ENCODE measurements at places on chromosomes 3 and 15.
A peak's percentile ranks its signal among the peaks of the same experiment; 100 is the strongest.

DNA sequence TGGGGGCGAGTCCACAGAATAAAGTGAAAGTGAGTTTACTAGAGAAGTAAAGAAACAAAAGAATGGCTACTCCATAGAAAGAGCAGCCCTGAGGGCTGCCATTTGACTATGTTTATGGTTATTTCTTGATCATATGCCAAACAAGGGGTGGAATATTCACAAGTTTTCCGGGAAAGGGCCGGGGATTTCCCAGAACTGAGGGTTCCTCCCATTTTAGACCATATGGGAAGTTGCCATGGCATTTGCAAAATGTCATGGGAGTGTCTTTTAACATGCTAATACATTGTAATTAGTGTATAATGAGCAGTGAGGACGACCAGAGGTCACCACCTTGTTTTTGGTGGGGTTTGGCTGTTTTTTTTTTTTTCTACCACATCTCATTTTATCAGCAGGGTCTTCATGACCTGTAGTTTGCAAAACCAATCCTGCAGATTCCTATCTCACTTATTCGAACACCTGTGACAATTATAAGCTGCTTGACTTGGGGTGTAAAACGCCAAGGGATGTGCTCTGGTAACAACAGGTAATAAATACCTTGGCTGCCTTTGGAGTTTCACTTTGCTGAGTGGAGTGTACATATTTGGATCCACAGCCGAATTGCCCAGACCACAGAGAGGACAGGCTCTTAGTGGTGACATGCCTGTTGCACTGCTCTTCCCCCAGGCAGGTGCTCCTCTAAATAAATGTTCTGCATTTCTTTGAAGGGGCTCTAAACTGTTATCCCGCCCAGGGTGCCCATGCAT is 43.6 kb downstream of the C2CD4B start:
- no peak for DNase-seq

DNA sequence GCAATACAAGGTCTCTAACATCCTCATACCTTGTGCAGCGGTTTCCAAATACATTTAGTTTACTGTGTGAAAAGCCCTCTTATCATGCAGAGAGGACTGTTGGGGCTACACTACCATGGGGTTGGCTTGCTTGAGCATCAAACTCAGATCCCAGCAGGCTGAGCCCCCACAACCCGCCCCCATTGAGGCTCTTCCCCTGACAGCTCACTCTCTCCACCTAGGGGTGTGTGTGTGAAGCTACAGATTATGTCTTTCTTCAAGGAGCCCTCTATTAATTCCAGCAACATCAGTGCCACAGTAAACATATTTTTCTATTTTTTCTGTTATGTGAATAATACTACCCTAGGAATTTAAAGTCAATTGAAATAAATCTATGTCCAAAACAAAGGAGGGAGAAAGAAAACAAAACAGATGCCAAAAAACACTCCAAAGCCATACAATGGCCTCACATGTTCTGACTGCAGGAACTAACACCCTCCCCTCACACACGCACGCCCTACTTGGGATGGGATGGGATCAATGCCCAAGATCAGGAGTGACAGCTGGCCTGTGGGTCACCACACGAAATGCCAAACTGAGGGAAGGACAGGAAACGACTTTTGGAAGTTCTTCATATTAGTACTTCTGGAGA is 14.7 kb downstream of the TM4SF4 start:
- DNase-seq = no peak

DNA sequence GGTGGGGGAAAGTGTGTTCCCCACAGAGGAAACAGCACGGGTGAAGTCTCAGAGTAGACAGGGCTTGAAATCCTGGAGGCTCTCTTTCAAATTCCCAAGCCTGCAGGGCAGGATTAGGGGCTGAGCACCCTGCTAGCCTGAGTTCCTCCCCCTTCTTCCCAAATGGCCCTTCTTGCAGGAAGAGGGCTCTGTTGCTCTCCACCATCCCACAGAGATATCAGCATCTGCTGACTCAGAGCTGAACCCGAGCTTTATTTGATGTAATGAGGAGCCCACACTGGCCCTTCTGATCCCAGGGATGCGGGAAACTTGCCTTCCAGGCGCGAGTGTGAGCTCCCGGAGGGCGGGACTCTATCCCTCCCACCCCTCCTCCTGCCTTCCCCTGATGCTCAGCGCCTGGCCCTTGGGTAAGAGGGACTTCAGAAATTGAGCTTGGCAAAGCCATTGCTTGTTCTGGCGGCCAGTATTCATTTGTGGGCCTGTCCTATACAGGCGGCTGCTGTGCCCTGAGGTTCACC is 1.4 kb upstream of the STRA6 start:
- no peak for DNase-seq

DNA sequence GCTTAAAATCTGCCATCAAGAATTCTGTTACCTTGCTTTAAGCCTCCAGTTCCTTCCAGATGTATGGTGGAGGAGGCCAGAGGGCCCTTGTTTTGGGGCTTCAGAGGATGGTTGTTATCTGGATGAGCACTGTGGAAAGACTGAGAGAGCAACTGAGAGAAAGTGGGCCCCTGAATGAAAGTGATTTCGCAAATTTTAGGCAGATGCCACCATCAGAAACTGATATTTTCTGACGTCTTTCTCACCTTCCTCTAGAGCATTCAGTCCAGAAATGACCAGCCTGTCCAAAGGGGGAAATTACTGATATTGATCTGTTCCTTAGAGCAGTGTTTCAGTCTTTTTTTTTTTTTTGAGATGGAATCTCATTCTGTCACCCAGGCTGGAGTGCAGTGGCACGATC is 13.4 kb downstream of the B3GNT5 start:
- no peak for DNase-seq

DNA sequence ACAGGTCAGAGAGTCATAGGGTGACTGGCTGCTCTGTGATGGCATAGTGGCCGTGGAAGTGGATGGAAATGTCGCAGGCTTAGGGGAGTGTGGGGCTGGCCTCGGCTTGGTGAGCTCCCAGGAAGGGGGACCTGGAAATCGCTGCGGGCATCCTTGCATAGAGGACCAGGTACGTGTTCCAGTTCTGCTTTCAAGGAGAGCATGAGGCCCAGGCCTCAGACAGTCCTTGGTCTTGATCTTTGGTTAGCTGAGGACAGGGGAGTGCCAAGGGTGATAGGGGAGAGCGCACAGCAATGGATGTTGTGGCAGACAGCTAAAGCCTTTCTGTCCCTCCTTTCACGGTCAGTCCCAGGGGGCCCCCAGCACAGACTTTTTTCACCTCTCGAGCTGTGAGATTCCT is 110.5 kb downstream of the SNRPN start:
- no peak for DNase-seq

DNA sequence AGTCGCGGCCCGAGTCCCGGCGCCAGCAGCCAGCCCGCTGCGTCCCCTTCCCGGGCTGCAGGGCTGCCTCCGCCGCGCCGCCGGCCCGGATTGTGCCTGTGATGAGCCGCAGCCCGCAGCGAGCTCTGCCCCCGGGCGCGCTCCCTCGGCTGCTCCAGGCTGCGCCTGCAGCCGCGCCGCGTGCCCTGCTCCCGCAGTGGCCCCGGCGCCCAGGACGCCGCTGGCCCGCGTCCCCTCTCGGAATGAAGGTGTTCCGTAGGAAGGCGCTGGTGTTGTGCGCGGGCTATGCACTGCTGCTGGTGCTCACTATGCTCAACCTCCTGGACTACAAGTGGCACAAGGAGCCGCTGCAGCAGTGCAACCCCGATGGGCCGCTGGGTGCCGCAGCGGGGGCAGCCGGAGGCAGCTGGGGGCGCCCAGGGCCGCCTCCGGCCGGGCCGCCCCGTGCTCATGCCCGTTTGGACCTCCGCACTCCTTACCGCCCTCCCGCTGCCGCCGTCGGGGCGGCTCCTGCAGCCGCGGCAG is 1.2 kb downstream of the CHST2 start:
- peak; percentile 23 for DNase-seq

GRCh38 chr3:14570864-14571263 is 30.7 kb upstream of the GRIP2 start:
- no peak for DNase-seq

DNA sequence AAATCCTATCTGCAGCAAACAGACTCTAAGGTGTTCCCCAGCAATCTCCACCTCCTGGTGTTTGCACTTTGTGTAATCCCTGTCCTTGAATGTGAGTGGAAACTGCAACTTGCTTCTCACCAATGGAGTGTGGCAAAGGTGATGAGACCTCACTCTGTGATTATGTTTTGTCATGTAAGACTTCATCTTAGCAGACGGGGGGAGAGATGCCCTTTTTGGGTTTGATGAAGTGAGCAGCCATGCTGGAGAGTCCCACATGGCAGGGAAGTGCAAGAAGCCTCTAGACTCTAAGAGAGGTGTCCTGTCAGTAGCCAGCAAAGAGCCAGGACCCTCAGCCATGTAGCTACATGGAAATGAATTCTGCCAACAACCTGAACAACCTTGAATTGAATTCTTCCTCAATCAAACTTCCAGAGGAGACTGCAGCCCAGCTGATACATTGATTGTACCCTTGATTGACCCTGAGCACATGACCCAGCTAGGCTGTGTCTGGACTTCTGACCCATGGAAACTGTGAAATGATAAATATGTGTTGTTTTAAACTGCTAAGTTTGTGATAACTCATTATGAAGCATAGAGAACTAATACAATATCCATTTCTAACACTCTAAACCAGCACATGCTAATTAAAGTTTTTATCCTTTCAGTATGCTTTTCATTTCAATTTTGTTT is 71.4 kb upstream of the RASGRF1 start:
- no peak for DNase-seq

DNA sequence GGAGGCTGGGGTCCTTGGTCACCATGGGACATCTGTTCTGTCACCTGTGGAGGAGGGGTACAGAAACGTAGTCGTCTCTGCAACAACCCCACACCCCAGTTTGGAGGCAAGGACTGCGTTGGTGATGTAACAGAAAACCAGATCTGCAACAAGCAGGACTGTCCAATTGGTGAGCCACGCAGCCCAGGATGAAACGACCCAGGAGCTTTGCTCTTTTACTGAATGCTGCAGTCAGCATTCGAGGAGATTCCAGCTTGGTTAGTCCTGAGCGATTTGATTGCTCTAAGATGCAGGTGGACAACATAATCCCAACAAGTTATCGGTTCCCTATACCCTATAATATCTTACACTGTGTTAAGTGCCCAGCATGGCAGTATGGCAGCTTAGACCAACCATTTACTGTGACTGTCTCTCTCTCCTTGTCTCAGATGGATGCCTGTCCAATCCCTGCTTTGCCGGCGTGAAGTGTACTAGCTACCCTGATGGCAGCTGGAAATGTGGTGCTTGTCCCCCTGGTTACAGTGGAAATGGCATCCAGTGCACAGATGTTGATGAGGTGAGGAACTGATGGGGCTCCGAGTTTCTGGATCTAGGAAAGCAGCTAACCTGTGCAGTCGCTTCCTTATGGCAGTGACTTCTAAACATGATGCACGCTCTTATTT is 7.8 kb downstream of the THBS1 start:
- DNase-seq = no peak

DNA sequence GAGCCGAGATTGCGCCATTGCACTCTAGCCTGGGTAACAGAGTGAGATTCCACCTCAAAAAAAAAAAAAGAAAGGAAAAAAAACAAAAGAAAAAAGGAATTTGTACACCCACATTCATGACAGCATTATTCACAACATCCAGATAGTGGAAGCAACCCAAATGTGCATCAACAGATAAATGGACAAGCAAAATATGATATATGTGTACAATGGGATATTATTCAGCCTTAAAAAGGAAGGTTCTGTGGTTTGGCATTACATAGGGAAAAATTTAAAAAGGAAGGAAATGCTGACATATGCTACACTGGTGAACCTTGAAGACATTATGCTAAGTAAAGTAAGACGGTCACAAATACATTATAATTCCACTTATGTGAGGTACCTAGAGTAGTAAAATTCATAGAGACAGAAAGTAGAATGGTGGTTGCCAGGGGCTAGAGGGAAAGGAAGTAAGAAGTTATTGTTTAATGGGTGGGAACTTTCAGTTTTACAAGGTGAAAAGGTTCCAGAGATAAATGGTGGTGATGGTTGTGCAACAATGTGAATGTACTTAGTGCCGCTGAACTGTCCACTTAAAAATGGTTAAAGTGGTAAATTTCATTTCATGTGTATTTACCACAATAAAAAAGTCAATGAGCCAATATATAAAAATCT is 118.5 kb downstream of the MYLK start:
- no peak for DNase-seq

DNA sequence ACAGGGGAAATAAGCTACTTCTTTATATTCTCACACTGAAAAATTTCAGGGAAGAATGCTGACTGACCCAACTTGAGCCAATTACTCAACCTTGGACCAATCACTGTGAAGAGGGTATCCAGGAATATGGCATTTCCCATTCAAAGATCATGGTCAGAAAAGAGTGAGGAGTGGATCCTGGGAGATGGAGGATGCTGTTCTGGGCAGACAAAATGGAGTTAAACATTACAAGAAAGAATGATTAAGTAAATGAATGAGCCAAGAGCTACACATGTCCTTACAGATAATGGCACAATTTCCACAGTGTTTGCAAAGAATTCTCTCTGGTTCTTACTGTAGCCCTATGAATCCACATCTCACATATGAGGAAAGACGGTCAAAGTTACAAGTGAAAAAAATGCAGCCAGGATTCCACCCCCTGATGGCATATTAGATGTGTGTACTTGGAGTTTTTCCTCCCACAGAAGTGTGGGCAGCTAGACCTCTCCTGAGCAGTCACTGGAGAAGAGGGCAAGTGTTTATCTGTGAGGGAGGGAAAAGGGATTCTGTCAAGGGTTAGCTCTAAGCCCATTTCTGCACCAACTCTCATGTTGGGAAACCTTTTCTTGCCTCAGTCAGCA is 33.8 kb downstream of the AMOTL2 start:
- no peak for DNase-seq

All from activated CD4-positive, alpha-beta T cell treated with anti-CD3 and anti-CD28 coated beads, Interleukin-2, amount 50 U/mL, for 4 hours (primary cell).